ENCODE measurements at places on chromosomes 4 and X.

DNA sequence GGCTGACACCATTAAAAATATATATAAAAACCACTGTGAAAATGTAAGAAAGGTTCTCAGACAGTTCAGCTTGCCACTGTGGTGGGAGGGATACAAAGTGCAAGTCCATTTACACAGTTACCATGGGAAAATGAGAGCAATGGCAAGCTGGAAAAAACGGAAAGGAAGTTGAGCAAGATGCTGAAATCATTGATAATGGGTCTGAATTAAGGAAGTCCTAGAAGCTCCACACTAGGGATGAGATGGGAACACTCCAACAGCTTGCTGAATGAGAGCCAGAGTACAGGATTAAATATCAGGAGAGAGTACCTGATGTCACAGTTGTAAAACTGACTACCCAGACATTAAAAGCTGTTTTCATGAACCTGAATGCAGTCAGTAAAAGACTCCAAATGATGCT lies 218.6 kb downstream of the PRDM5 start:
- no peak for DNase-seq

DNA sequence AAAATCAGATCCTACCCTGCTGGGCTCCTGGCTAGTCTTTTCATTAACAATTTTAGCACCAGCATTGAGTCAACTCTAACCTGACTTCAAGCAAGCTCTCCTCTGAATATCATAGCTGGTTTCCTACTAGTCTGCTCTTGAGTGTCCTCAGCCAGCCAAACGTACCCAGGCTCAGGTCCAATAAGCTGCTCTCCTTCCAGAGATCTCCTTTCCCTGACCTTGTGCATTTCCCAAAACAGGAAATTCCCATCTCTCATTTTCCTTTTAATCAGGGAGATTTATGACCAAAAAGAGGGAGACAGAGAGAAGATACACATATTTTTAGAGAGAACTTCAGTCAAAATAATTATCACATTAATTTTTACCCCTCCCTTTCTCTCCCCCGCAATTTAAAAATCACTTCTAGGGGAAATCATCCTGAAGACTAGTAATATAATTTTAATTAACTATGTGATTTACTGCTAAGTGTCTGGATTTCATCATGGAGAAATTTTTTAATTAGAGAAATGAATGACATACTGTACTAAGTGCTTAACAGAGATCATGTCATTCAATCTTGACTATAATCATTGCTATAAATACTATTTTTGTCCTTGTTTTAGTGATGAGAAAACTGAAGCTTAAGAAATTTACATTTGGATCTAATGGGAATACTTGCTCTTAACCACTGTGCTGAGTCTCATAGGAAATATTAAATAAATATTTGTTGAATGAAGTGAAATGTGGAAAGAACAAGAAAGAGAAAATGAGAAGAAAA lies 421.7 kb upstream of the INTU start:
- DNase-seq: no peak

GRCh38 chrX:9231491-9231890 lies 197.6 kb upstream of the FAM9B start:
- DNase-seq: no peak

- no peak for DNase-seq
Observed at GRCh38 chr4:116925900-116926457, 159.4 kb downstream of the TRAM1L1 start.

DNA sequence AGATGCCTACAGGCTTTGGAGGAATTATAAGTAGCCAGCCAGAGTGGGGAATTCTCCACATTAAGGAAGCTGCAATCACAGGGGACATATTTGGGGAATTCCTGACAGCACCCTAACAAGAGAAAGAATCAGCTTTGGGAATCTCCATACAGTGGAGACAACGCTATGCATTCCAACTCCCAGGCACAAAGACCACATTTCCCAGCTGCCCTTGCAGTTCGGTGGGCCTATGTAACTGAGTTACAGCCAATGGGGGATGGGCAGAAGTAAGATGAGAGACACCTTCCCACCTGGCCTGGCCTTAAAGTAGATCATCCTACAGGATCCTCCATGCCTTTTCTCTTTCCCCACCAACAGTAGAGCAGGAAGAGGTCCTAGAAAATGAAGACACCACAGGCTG lies 43.4 kb upstream of the CCKAR start:
- DNase-seq: no peak

DNA sequence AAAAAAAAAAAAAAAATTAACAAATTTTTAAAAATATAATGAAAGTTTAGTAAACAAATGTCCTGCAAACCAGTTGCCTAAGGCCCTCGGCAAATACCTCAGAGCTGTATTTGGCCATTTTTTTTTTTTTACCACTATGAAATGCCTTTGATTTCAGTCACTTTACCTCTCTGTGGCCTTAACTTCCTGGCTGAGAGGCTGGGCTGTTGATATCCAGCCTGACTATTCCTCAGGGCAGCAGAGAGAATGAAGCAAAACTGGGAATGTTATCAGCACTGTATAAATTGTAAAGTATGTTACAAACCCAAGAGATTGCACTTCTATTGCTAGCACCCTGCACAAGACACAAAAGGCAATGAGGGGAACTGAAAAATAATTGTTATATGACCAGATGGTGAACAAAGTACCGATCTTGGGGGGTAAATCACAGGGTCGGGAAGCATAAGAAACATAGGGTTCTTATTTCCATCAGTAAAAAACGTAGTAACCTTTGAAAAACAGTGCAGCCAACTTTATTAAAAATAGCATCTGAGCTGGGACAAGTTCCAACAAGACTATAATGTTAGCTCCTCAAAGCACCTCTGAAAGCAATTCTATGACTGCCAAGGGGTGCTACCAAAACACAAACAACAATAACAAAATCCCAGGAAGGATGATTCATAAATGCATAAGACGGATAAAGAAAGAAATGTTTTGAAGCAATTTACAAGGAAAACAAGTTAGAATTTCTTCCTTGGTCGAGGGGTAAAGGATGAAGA lies 18.1 kb downstream of the USP46 start:
- DNase-seq: no peak

DNA sequence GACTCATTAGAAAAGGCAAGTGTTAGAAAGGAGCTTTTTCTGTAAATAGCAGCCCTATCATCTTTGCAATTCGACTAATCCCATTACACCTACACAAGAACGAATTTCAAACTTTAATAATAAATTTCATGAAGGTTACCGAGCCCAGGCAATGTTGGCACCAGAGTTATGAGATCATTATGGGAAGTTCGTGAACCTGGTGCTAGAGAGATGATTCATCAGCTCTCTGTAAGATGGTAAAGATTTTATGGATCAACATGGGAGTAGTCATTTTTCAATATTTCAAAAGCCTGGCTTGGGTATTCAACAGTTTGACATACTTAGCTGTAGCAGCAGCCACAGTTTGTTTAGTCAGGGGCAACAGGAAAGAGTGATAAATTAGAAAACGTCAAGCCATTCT lies 35.8 kb downstream of the AMELX start:
- no peak for DNase-seq

GRCh38 chrX:4043951-4044350 lies 330.5 kb upstream of the PRKX start:
- DNase-seq: no peak

GRCh38 chrX:138771047-138771446 lies 59.5 kb upstream of the FGF13 start:
- DNase-seq: no peak

DNA sequence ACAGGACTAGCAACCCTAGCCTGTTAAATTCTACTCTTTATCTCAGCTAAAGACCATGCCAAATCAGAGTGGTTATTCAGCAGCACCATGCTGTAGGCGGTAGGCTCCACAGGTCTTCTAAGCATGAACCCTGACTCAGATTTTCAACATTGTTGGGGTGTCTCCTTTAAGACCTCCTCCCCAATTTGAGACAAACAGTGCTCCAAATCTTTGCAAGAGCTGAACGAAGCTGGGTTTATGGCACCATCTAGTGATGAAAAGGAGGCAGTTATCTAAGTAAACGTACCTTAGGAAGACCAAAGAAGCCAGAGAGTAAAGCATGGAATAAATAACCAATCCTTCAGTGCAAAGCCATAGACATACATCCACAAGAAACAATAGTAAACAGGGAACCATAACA lies 334.5 kb upstream of the SLC7A11 start:
- DNase-seq: peak; percentile 26

DNA sequence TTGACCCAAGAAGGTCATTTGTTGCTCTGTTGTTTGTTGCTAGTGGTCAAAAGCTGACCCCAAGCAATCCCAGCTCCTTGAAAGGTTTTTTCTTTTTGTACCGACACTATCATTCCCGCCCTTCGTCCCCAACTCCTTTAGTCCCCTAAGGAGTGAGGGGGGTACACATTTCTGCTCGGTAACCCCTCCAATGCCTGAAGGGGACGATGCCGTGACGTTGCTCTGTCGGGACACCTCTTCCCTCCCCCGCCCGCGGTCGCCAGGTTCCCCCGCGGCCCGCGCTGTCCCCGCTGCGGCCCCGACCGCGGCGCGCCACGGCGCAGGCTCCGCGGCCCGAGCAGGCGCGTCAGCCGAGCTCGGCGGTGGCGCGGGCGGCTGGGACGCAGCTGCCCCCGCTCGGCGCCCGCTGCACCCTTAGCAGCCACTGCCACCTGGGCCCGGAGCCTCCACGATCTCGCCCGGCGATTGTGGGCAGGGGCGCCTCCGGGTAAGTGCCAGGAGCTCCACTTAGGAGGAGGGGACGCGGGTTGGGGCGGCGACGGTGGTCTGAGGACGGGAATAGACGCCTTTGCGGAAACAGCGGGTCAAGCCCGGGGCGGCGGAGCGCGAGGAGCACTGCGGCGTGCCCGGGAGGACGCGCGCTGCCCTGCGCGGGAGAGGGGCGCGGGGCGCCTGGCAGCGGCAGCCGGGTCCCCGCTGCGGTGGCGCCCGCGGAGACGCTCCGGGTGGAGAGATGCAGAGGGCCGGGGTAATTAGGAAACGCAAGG lies at the start of gene GLRB:
GLRB (plus strand) TSS at position 340 of the 767 bp plus-strand sequence. CDS start 1,875 bp downstream, outside the sequence.
- no peak for DNase-seq

- no peak for DNase-seq
Observed at GRCh38 chr4:55395218-55395528, 584 bp upstream of the TMEM165 start.

GRCh38 chr4:19534159-19534558 lies 717.5 kb upstream of the SLIT2 start:
- no peak for DNase-seq

- no peak for DNase-seq
Observed at GRCh38 chr4:31194823-31195222, 474.7 kb downstream of the PCDH7 start.

- DNase-seq: no peak
Observed at GRCh38 chrX:144681501-144681900, 565.8 kb upstream of the SPANXN1 start.

GRCh38 chr4:102799816-102800215 lies 27.5 kb downstream of the UBE2D3 start:
- DNase-seq: no peak

GRCh38 chr4:159237975-159238374 lies 135.1 kb downstream of the RAPGEF2 start:
- DNase-seq: no peak

GRCh38 chr4:123939621-123940020 lies 543.0 kb downstream of the SPRY1 start:
- peak; percentile 71 for DNase-seq

GRCh38 chrX:138711399-138712347 lies at the start of gene FGF13:
Gene FGF13, minus strand, starts transcription at chrX:138711717. Its CDS starts 714 bp downstream, at chrX:138711003.
- no peak for DNase-seq

DNA sequence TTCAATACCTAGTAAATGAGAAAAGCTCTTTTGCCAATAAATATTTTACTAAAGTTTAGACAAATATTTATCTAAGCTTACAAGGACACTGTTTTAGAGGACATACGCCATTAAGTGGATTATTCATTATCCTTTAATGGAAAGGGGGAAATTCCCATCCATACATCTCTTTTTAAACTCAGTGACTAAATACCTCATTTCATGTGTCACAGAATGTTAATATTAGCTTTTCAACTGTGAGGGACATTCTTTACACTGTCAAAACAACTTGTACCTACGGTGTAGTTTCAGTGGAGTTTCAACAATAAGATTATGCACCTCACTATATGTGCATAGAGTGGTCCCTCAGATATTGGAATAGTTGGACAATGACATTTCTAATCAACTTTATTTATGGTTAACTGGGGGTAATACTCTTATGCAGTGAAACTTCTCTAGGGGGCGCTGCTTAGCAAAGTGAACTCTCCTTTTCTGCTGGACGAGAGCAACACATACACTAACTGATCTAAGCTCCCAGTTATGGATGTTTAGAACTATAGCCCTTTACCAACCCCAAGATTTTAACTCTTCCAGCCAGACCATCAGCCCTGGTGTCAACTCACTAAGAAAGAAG lies 9.7 kb downstream of the HS6ST2 start:
- DNase-seq: no peak

DNA sequence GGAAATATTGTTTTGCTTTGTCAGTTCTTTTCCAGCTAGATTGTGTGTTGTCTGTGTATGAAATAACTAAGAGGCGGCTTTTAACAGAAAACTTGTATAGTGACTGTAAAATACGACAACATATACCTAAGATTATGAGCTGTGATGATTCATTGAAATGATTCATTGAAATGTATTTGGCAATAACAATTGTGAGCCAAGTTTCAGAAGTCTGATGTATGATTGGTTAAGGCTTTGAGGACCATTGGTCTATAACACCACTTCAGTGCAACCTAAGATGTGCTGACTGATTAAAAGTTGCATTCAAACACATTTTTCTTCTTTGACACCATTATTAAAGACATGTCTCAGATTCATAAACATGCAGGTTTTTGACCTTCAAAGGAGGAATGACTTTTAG lies 76.6 kb downstream of the PTPN13 start:
- no peak for DNase-seq

- no peak for DNase-seq
Observed at GRCh38 chr4:3249711-3250437, 915 bp downstream of the MSANTD1 start.

GRCh38 chr4:14631806-14632440 lies 370.4 kb upstream of the CPEB2 start:
- no peak for DNase-seq
